ENCODE measurements at places on chromosomes 5 and 9.

GRCh38 chr9:32703635-32704034 is 68.2 kb upstream of the TAF1L start:
- no peak for DNase-seq

- no peak for DNase-seq
These were observed 497.0 kb upstream of the TUSC1 start for GRCh38 chr9:26175264-26175663.

DNA sequence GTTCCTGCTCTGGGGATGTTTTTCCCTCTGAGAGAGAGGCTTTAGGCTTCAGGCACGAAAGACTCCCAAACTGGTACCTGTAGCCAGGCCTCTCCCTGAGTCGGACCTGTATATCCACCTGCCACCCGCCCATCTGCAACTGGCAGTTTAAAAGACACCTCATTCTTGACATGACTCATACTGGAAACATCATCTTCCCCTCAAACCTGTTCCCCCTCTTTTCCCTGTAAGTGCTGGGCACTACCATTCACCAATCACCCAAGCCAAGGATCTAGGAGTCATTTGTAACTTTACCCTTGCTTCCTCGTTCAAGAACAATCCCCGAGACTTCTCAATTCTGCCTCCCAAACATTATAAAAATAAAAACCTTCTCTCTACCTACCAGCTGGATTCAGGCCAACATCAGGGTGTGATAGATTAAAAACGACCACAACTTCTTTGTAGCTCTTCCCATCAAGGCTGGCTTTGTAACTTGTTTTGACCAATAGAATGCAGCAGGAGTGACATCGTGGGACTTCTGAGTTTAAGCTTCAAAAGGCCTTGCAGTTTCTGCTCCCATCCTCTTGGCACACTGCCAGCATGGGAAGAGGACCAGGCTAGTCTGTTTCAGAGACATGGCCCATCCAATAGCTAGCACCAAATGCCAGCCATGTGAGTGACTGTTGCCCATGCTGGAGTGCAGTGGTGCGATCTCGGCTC is 1.8 kb upstream of the WDR31 start:
- no peak for DNase-seq

GRCh38 chr5:62578540-62578939 is at the start of gene LRRC70:
LRRC70 (plus strand) TSS chr5:62578819; CDS start chr5:62579439, 620 bp downstream.
- peak; percentile 64 for DNase-seq

- DNase-seq, result no peak
These were observed 1435.6 kb upstream of the NUDT12 start for GRCh38 chr5:104998169-104998568.

- no peak for DNase-seq
These were observed 48.2 kb downstream of the OTP start for GRCh38 chr5:77590347-77590746.

DNA sequence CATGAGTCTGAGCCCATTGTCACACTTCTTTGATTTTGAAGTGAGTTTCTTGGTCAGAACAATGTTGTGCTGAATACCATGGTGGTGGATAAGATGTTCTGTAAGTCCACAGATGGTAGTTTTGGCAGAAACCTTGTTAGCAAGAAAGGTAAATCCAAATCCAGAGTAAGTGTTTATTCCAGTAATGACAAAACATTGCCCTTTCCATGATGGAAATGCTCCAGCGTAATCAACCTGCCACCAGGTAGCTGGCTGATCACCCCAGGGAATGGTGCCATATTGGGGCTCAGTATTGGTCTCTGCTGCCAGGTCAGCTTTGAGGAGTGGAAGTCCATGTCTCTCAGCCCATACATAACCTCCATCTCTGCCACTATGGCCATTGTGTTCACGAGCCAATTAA is 54.7 kb upstream of the DAPK1 start:
- DNase-seq, result no peak

DNA sequence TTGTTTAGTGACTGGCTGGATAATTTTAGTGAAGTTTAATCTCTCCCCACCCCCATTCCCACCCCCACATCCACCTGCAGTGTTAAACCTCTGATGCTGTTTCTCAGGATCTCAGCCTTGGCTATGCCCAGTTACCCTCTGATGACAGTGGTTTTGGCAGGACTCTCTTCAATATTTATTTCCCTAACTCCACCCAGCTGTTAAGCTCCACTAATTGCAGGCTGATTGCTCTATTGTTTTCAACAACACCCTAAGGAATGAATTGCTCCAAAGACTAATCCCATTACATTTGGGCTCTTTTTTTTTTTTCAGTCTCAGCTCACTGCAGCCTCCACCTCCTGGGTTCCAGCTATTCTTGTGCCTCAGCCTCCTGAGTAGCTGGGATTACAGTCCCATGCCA is 46.3 kb downstream of the PHAX start:
- no peak for DNase-seq

DNA sequence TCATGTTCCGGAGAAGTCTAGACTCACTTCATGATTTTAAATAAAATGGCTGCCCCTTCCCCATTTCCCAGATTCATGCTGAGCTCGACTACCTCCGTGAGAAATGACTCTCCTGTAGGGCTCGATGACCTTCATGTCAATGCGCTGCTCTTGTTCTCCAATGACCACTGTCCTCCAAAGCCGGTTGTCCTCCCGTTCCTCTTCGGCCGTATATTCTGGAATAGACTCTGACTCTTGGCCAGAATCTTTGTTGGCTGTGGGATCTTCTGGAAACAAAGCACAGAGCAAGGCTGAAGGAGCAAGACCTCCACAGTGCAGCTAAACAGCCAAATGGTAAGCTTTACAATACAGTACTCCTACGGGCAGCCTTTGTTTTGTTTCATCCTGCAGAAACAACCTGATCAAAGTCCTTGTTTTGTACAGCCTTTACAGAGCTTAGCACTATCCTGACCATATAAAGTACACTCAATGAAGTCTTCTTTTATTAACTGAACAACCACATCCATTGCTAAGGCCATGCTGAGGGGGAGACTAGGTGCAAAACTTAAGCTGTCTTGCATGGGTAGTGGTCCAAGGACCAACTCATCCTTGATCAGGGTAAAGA is 119.5 kb upstream of the PCA3 start:
- DNase-seq, result no peak

GRCh38 chr9:34171753-34172535 is 6.9 kb upstream of the UBAP1 start:
- DNase-seq, result no peak

GRCh38 chr5:160047423-160047822 is 38.5 kb downstream of the TTC1 start:
- no peak for DNase-seq

DNA sequence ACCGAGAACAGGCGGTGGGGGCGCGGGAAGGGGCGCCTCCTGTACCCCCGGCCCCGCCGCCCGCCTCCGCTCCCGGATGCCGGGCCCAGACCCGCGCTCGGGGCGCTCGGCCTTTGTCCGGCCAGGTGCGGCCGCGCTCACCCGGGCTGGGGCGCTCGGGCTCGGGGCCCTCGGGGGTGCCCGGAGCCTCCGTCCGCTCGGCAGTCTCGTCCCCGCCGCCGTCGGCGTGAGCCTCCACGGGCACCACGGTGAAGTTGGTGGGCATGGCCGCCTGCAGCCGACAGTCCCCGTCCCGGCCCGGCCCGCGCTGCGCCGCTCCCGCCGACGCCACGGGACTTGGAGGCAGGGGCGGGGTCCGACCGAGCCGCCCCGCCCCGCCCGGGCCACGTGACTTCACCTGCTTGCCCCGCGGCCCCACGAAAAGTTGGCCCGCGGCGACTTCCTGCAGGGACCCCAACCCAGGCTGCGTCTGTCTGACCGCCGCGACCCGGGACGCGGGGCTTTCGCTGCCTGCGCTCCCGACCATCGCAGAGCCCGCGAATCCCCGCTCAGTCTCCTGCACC is at the start of gene SLC12A7:
Gene SLC12A7 (minus strand): TSS at position 337 of the 563 bp plus-strand sequence. CDS start 72 bp downstream, at position 265.
- DNase-seq, result no peak

- DNase-seq, result no peak
These were observed 100.4 kb downstream of the GAPVD1 start for GRCh38 chr9:125361837-125362531.

GRCh38 chr5:73544429-73545402 is 20.7 kb downstream of the ANKRA2 start:
- DNase-seq, result no peak

DNA sequence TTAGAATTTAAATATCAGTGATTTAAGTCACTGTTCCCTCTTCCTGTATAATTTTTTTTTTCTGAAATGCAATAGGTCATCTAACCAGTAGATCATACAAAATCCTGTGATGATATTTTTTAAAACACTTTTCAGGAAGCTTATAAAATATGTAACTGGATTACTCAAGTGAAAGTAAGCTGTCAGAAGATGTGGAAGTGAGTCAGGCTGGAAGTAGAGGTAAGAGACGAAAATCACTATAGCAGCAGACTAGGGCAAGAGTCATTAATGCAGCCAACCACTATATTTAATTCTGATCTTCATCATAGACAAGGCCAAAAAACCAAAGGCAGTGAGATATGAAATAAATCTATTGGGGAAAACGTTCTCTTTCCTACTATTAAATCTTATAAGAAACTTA is 65.7 kb upstream of the C6 start:
- DNase-seq, result no peak

GRCh38 chr5:123787635-123788034 is 275.7 kb downstream of the CSNK1G3 start:
- no peak for DNase-seq

DNA sequence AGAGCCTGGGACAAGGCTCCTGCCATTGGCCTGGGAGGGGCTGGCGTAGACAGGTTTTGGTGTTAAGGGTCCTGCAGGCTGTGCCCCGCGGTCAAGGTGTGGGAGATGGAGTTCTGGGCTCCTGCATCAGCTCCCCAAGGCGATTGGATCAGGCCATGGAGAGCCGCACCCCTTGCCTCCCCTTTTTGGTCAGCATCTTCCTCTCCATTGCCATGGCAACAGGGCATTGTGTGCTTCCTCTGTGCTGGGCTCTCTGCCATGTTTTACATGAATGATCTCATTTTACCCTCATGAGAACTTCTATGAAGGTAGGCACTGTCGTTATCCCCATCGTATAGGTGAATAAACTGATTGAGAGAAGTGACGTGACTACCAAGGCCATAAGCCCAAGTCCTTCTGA is 344.3 kb upstream of the CLINT1 start:
- no peak for DNase-seq

DNA sequence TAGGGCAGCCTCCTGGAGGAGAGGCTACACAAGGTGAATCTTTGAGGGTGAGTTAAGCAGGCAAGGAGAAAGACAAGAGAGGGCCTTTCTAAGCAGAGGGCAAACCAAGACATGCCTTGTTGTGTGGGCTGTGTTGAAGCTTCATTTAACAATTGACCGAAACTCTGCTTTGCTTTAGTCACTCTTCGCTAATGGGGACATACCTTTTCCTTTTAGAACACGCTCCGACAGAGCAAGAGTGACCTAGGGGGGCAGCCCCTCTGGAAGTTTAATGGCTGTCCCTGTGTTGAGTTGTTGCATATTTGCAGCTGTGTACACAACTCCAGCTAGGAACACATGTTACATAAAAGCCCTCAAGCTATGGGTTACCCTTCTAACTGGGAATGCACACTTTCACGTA is 218.1 kb upstream of the WWC1 start:
- DNase-seq, result no peak

GRCh38 chr5:170791325-170791954 is 7.9 kb downstream of the GABRP start:
- DNase-seq, result no peak

DNA sequence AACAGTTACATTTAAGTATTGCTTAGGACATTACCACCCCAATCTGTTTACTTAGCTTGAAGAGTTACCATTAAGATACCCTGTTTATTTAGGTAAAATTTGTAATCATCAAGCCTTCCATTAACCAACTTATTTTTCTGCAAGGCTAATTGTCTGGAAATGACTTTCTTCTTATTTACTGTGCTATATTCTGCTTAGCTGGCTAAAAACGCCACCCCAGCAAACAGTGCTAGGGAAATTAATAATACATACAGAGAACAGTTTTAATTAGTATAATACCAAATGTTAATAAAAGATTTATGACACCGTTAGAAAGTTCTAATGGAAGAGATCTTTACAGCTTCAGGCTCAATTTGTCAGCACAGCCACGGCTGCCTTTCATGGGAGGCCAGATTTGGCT is 14.0 kb downstream of the TLX3 start:
- no peak for DNase-seq

- DNase-seq, result no peak
These were observed 22.6 kb downstream of the CD180 start for GRCh38 chr5:67173959-67174358.

Data from SK-N-MC (cell line).